Effector CD4-positive, alpha-beta T cell (primary cell): ENCODE measurements at places on chromosomes 3 and 15.

GRCh38 chr3:55169608-55170072 is 241.8 kb upstream of the LRTM1 start:
- DNase-seq, result no peak

- no peak for DNase-seq
These were observed 965.8 kb downstream of the ROBO1 start for GRCh38 chr3:78801926-78802561.

DNA sequence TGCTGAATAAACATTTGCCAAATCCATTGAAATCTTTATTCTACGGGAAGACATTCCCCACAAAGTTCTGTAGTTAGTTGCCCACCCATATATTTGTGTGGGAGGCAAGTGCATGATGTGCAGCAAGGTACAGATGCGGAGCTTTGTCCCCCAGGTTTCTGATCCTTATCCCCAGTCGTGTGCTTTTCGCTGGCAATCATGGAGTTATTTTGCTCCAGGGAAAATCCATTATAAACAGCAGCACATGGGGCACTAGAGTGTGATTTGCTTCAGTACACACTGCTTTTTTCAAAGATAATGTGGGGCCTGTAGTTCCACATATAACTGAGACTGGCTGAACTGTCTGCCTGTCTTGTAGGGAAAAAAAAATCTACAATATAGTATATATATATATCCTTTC is 132.1 kb downstream of the FEZF2 start:
- DNase-seq, result no peak

GRCh38 chr3:141000027-141000663 is 51.0 kb upstream of the SPSB4 start:
- peak; percentile 10 for DNase-seq
